ENCODE measurements at places on chromosomes 4 and X.

DNA sequence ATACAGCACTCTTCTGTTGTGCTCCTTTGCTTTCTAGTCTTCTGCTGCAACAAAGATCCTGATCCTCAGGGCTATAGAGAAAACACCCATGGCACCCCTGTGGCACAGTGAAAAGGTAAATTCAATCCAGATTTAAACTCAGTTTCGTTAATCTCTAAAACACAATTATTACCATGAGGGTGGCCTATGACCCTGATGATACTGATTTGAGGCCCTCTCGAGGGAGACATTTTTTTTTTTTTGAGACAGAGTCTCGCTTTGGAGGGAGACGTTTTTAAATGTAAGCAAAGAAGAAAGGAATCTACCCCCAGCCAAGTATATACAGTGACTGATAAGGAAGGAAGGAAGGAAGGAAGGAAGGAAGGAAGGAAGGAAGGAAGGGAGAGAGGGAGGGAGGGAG lies 967.8 kb upstream of the DIAPH2 start:
- no peak for DNase-seq

GRCh38 chrX:40104985-40105834 lies 7.5 kb upstream of the BCOR start:
- DNase-seq = no peak

GRCh38 chr4:182089326-182089725 lies 153.9 kb upstream of the TENM3 start:
- DNase-seq = no peak

GRCh38 chrX:133190877-133191738 lies 27.0 kb downstream of the TFDP3 start:
- no peak for DNase-seq

GRCh38 chr4:1038948-1039492 lies 27.6 kb downstream of the FGFRL1 start:
- DNase-seq = no peak

DNA sequence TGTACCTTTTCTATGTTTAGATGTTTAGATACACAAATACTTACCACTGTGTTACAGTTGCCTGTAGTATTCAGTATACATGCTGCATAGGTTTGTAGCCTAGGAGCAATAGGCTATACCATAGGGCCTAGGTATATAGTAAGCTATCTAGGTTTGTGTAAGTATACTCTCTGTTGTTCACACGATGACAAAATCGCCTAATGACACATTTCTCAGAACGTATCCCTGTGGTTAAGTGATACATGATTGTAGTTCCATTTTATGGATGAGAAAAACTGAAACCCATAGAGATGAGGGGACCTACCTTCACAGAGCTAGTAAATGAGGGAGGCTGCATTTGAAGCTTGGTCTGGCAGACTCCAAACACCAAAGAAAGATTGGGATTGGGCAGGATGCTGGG lies 79.4 kb upstream of the EFNB1 start:
- no peak for DNase-seq

GRCh38 chrX:132412208-132412607 lies 76.6 kb downstream of the MBNL3 start:
- no peak for DNase-seq

- no peak for DNase-seq
Measured at GRCh38 chrX:85620466-85620865, 241.0 kb upstream of the POF1B start.

- no peak for DNase-seq
Measured at GRCh38 chr4:122797405-122798094, 29.1 kb upstream of the FGF2 start.

- DNase-seq = no peak
Measured at GRCh38 chr4:169664615-169665014, 44.2 kb downstream of the CLCN3 start.

DNA sequence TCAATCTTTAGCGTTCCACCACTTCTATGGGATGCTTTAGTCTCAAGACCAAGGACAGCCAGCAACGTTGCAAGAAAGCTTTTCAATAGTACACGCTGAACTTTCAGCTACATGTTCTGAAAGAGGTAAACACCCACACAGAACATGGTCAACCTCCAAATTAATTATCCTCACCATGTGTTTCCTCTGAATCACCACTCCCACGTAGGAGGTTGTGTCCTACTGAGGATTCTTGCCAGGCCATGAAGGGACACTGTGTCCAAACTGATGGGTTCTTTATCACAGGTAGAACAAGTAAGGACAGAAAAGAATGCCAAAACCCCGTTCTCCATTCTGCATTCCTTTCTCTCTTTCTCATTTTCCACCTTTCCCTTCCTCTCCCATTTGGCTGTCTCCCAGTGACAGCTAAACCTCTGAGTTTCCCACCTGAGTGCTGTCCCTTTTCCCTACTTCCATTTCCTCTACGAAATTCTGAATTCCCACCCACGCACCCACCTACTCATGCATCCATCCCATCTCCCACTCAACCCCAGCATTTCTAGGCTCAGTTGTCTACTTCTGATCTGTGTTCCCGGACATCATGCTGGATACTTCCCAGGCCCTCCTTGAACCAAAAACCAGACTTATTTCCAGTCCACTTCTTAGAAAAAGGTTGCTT lies 29.0 kb upstream of the GPM6B start:
- DNase-seq = no peak

DNA sequence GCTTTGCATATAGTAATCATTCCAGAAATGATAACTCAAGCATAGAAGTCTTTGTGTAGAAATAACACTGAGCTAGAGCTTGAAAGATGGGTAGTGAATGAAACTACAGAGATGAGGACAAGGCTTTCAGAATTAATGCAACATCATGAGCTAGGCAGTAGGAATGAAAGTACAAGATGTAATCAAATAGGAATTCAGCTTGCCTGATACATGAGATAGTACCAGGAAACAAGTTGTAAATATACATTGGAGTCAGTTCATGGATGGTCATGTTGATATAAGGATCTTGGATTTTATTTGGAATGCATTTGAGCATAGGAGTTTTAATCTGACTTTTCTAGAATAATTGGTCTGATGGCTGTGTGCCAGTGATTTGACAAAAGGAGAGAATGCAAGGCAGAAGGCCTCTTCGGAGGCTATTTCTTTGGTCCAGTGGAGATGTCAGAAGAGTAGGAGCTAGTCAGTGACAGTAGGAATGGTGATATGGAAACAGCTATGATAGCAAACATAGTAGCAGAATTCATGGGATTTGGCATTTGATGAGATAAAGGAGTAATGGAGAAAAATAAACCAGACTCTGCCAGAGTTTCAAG lies 206.4 kb upstream of the PACRGL start:
- no peak for DNase-seq

DNA sequence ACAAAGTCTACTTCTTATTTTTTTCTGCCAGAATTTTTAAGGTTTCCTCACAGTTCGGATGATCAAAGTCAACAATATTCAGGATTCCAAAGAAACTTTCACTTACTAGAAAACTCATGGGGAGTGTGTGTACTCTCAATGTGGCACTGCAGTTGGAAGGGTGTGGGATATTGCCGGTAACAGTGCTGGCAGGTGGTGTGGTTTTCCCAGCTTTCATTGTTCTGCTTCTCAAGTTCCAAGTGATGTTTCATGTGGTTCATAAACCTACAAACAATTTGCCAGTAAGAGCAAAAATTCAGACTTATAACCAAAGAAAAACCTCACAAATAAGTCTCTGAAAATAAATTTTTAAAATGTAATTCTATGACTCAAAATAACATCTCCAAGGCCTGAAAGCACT lies 39.8 kb downstream of the ZNF280C start:
- no peak for DNase-seq

GRCh38 chrX:41352329-41352838 lies 18.4 kb downstream of the DDX3X start:
- no peak for DNase-seq

DNA sequence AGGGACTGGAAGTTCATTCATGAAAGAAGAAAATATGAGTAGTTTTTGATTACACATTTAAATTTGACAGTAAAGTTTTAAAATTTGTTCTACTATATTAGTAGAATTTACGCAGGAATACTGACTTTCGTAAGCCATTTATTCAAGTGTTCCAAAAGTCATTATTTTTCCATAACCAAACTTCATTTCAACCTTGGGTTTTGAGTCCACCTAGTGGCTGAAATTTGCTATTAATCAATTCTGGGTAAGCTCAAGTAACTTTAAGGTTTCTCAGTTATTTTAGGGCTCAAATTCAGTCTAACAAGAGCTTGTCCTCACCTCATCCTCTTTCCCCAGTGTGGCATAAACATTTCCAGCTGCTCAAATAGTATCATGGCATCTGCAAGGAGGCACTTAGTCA lies 175.4 kb downstream of the SH3BGRL start:
- no peak for DNase-seq

- no peak for DNase-seq
Measured at GRCh38 chrX:6052111-6052745, 176.4 kb downstream of the NLGN4X start.

DNA sequence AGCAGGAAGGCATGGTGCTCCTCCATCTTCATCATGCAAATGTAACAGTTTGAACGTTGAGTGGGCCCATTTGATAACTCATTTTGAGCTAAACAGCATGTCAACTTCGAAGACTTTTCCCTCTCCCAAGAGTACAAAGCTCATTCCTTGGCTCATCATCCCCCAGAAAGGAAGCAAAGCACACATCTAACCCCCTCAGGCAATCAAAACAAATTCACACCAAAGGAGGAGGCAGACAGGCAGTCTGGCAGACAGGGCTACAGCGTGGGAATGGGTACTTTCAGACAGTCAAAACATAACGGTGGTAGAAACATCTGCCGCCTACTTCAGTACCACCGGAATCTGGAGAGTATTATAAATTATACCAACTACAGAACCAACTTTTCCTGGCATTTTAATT lies 81.7 kb downstream of the PCDH19 start:
- DNase-seq = no peak

- DNase-seq = no peak
Measured at GRCh38 chr4:118850488-118851173, 14.7 kb upstream of the SEC24D start.

DNA sequence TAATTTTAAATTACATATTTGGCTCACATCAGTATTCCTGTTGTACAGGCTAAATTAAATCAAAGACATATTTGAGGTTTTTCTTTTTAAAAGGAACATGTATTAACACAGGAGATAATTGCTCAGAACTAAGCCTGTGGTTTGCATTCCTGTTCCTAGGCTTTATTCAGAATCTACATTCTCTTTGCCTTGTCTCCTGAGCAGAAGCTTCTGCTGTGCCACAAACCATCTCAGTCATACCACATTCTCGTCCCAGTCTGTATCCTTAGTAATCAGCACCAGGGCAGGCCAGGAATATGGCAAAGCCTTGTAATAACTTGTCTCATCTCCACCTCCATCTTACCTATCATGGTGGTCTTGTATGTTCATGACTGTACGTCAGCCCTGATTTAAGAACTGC lies 162.8 kb downstream of the ARHGAP24 start:
- no peak for DNase-seq

GRCh38 chr4:76673362-76673761 lies 224.6 kb downstream of the SOWAHB start:
- no peak for DNase-seq

- DNase-seq = no peak
Measured at GRCh38 chrX:8668813-8669212, 63.1 kb downstream of the ANOS1 start.

- no peak for DNase-seq
Measured at GRCh38 chrX:129316461-129316860, 206.8 kb downstream of the SMARCA1 start.

- DNase-seq = no peak
Measured at GRCh38 chrX:37912304-37912703, 64.9 kb upstream of the DYNLT3 start.

- no peak for DNase-seq
Measured at GRCh38 chr4:119084513-119084912, 51.1 kb upstream of the MYOZ2 start.

GRCh38 chr4:77911842-77912450 lies 49.3 kb downstream of the MRPL1 start:
- no peak for DNase-seq

DNA sequence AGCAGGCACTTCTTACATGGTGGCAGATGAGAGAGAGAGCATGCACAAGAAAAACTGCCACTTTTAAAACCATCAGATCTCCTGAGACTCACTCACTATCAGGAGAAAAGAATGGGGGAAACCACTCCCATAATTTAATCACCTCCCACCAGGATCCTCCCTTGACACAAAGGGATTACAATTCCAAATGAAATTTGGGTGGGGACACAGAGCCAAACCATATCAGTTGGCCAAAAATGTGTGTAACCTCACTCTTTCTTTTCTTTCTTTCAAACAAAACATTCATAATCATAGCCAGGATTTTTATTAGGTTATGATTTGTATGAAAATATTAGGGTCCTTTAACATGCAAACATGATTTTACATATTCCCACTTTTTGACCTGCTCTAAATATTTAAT lies 222.1 kb downstream of the PCDH18 start:
- no peak for DNase-seq

GRCh38 chrX:149372866-149373265 lies 132.2 kb downstream of the IDS start:
- DNase-seq = no peak

GRCh38 chr4:145552181-145552822 lies 66.9 kb upstream of the MMAA start:
- no peak for DNase-seq

- DNase-seq = no peak
Measured at GRCh38 chrX:21479695-21480270, 105.6 kb downstream of the CNKSR2 start.

- no peak for DNase-seq
Measured at GRCh38 chr4:38663090-38663800, 754 bp upstream of the KLF3 start.

- no peak for DNase-seq
Measured at GRCh38 chrX:72102760-72103159, 29.0 kb downstream of the RTL5 start.

GRCh38 chr4:6456450-6456849 lies 16.0 kb downstream of the PPP2R2C start:
- no peak for DNase-seq

- no peak for DNase-seq
Measured at GRCh38 chrX:63784346-63784901, 590 bp downstream of the ARHGEF9 start.

GRCh38 chr4:145852256-145852839 lies 86.3 kb downstream of the ZNF827 start:
- DNase-seq = no peak

DNA sequence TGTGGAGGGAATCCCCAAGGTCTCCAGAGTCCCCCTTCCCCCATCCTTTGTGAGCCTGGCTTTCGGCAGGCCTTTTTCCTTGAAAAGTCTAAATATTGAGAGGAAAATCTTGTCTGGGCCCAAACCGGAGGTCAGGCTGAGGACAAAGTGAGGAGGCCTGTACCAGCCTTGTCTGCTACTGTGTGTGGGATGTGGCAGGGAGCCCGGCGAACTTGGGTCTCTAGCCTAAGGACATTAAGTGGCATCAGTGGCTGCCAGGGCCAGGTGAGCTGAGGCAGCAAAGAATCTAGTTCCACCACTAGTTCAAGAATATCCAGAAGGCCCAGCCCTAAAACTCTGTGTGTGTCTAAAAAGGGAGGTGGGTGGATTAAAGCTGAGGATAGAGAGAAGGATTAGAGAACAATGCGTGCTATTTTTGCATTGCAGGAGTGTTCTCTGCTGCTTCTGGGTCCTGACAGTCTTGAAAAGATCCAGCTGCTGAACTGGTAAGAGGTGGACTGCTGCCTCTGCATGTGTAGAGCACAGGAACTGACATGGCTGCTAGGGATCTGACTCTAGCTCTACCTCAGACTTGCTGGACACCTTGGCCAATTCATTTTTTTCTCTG lies 1.2 kb upstream of the AMER1 start:
- DNase-seq = no peak

Measured in D721Med (cell line).